ENCODE measurements at places on chromosomes 3 and 15.

- DNase-seq = no peak
Observed at GRCh38 chr3:69091389-69092029, 6.8 kb downstream of the ARL6IP5 start.

DNA sequence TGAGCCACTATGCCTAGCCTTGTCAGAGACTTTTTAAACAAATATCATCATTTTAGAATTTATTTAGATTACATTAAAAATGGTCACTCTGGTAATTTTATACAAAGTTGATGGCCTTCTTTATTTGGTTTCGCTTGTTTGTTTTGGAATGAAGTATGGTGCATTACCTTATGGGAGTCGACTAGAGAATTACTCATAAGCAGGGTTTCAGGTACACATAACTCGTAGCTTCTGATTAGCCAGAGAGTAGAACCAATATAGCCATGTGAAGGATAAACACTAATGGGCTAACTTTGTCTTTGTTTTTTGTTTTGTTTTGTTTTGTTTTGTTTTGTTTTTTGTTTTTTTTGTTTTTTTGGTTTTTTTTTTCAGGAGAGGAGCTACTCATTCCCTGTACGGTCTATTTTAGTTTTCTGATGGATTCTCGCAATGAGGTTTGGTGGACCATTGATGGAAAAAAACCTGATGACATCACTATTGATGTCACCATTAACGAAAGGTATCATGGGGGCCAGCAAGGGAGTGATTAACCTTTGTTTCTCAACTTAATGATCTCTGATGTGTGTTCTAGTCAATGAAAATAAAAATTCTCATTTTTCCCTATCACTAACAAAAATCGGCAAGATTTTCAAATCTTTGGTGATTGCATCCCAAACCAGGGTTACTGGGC lies 113.2 kb downstream of the IL1RAP start:
- DNase-seq = no peak

DNA sequence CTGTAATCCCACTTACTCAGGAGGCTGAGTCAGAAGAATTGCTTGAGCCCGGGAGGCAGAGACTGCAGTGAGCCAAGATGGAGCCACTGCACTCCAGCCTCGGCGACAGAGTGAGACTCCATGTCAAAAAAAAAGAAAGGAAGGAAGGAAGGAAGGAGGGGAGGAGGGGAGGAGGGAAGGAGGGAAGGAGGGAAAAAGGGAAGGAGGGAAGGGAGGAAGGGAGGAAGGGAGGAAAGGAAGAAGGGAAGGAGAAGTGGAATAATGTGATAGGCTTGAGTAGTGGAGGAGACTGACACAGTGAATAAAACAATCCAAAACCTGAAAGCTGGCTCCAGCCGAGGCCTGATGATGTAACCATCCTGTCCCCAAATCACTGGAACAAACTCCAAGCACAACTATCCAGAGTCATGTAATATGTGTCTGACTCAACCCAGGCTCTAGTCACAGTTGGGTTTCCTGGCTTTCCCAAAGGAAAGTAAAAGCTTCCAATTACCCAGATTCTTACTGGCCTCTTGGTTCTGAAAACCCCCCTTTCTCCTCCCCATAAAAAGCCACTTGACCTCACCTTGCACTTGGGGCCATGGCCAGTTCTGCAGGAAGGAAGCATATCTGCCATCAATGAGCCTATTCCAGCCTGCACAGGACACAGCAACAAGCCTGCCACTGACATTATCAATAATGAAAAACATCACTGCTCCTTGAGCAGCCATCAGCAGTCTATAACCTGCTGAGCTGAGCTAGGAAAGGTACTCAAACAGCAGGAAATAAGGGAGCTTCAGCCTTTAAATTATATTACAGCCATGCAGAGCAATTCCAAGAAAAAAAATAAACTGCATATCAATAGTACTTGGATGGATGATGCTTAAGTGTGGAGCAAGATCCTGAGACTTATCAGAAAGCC lies 48.3 kb downstream of the MB21D2 start:
- DNase-seq = no peak

- peak; percentile 21 for DNase-seq
Observed at GRCh38 chr15:77034695-77035489, 36.0 kb downstream of the TSPAN3 start.

- DNase-seq = no peak
Observed at GRCh38 chr3:143124601-143125520, 5.3 kb downstream of the CHST2 start.

DNA sequence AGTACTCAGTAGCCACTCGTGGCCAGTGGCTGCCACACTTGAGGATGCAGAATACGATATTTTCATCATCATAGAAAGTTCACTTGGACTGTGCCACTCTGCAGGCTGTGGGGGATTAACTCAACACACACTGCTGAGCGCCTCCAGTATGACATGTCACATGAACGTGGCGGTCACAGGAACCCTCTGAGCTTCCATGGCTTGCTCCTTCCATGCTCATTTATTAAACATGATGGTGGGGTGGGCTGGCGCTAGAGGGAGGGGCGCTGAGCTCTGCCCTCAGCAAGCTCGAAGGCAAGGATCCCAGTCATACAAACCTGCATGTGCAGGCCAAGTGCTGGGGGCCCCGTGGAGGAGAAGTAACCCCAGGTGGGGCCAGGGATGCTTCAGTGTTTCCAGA lies 85.5 kb downstream of the WNT7A start:
- no peak for DNase-seq

GRCh38 chr3:12793701-12794100 lies 2.8 kb upstream of the CAND2 start:
- DNase-seq = no peak

- no peak for DNase-seq
Observed at GRCh38 chr3:5051772-5052171, 70.3 kb upstream of the ARL8B start.

DNA sequence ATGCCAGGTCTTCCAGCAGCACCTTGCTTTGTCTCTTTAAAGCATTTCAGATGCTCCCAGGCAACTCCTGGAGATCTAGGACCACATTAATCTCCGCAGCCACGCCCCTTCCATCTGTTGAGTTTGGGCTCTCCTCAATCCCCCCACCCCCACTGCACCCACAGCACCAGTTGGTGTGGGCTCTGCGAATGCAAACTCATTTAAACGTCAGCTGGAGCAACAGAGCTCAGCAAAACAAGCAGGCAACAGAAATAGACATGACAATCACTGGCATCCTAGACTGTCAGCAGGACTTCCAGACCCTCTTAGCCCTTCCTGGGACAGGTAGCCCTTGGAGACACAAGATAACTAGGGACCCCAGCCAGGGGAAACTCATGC lies 106.9 kb downstream of the LSM3 start:
- no peak for DNase-seq

All from mesothelial cell of epicardium (in vitro differentiated cells).